ENCODE measurements at places on chromosomes 5 and 9.

DNA sequence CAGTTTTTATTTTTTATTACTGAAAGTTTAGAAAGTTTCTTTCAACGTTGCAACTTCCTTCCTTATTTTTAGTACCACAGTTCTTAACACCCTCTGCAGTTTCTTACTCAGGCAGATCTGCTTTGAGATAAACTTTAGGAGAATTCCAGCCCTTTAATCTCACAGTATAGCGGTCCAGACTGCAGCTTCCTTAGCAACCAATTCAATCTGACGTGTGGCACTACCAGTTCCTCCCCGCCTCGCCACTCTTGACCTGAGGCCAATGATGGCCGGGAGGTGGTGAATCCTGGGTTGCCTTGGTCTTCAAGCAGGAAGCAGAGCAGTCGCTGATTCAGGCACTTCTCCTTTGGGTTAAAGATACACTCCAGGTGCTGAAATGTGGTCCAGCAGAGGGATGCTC lies 334.3 kb upstream of the TRPC7 start:
- DNase-seq, result no peak

GRCh38 chr9:36486329-36486932 lies 86.3 kb upstream of the MELK start:
- DNase-seq, result peak; percentile 38

DNA sequence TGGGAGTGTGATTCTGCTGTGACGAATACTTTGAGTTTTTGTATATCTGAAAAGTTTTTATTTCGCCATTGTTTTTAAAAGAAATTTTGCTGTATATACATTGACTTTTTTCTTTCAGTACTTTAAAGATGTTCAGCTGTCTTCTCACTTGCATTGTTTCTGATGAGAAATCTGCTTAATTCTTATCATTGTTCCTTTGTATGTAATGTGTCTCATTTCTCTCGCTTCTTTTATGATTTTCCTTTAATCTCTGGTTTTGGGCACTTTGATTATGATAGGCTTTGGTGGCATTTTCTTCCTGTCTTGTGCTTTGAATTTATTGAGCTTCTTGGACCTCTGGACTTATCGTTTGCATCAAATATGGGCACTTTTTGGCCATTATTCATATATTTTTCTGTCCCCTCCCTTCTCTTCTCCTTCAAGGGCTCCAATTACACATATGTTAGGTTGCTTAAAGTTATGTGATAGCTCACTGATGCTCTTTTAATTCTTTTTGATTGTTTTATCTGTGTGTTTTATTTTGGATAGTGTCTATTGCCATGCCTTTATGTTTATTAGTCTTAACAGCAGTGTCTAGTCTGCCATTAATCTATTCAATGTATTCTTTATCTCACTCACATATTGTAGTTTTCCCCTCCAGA lies 30.6 kb downstream of the STX17 start:
- DNase-seq, result no peak

- peak; percentile 14 for DNase-seq
These were observed 160.9 kb upstream of the SLC30A5 start for GRCh38 chr5:68932830-68933434.

GRCh38 chr5:127451096-127451495 lies 66.3 kb upstream of the PRRC1 start:
- DNase-seq, result no peak

DNA sequence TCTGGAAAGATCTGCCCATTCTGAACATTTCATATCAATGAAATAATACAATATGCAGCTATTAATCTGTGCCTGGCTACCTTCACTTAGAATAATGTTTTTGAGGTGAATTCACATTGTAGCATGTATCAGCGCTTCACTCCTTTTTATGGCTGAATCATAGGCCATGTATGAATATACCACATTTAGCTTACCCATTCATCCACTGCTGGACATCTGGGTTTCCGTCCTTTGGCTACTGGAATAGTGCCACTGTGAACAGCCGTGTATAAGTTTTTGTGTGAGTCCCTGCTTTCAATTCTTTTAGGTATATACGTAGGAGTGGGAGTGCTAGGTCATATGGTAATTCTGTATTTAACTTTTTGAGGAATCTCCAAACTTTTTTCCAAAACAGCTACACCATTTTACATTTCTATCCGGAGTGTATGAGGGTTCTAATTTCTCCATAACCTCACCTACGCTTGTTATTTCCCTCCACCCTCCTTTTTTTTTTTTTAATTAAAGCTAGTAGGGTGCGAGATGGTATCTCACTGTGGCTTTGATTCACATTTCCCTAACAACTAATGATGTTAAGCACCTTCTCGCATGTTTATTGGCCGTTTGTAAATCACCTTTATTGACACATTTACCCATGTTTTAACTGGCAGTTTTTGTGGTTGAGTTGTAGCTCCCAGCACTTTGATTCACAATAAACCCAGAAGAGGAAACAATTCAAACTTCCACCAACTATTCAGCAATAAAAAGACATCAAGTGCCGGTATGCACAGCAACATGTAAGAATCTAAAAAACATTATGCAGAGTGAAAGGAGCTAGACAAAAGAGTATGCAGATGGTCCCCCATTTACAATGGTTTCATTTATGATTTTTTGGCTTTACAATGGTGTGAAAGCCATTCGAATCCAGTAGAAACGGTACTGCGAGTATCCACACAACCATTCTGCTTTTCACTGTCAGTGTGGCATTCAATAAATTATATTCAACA lies 8.1 kb downstream of the SEMA4D start:
- no peak for DNase-seq

GRCh38 chr5:139386050-139386438 lies 2.9 kb upstream of the SLC23A1 start:
- DNase-seq, result no peak

- DNase-seq, result no peak
These were observed 70.8 kb upstream of the VCAN start for GRCh38 chr5:83400701-83401100.

- peak; percentile 78 for DNase-seq
These were observed 6.9 kb downstream of the NOL6 start for GRCh38 chr9:33466565-33467495.

- no peak for DNase-seq
These were observed 26.8 kb upstream of the MVB12B start for GRCh38 chr9:126299706-126300276.

GRCh38 chr5:108707141-108707540 lies 40.6 kb upstream of the FER start:
- no peak for DNase-seq
